Activated T-cell treated with anti-CD3 and anti-CD28 coated beads, Interleukin-2, amount 50 U/mL, for 72 hours (primary cell): ENCODE measurements at places on chromosomes 11 and 22. TPM values are rescaled to one million over a fixed set of nuclear protein-coding genes. Genes with fewer than 3 reads are reported as not detected.

The PAMR1 gene
- not detected for total RNA-seq

The LUZP2 gene
- total RNA-seq: not detected

The ARL14EP gene
- total RNA-seq: 40.8 TPM

The ATF4 gene
- 836 TPM for total RNA-seq

The SCGB2A2 gene
- total RNA-seq: not detected

The MOGAT2 gene
- not detected for total RNA-seq

The MAPK8IP2 gene
- 0.60 TPM for total RNA-seq

The HBB gene
- total RNA-seq: not detected

The CSF2RB gene
- total RNA-seq: 1.8 TPM

The ACRV1 gene
- total RNA-seq: 0.23 TPM

The TSPAN32 gene
- 10.2 TPM for total RNA-seq

The STX5 gene
- total RNA-seq: 70.1 TPM

The BRSK2 gene
- total RNA-seq: 0.84 TPM

The LRRC56 gene
- total RNA-seq: 1.2 TPM

The TPH1 gene
- 0.25 TPM for total RNA-seq

The OR52N4 gene
- total RNA-seq: 1.4 TPM

The MRPL21 gene
- total RNA-seq: 74.0 TPM

The VWCE gene
- total RNA-seq: 11.8 TPM

The DBX1 gene
- total RNA-seq: not detected

The KIAA0930 gene
- 26.4 TPM for total RNA-seq

The TCN1 gene
- not detected for total RNA-seq

The TRIM51 gene
- total RNA-seq: not detected

The CCDC179 gene
- total RNA-seq: not detected

The TYR gene
- total RNA-seq: not detected

The CADM1 gene
- total RNA-seq: 2.1 TPM

The YPEL1 gene
- total RNA-seq: 4.4 TPM

The PTGDR2 gene
- 0.16 TPM for total RNA-seq

The PIH1D2 gene
- 0.39 TPM for total RNA-seq

The C11orf97 gene
- not detected for total RNA-seq

The ACCSL gene
- not detected for total RNA-seq

The CD3E gene
- 404 TPM for total RNA-seq

The TCIRG1 gene
- total RNA-seq: 146 TPM

The FAM83F gene
- 0.89 TPM for total RNA-seq

The FXYD6 gene
- total RNA-seq: 0.17 TPM

The PITPNB gene
- total RNA-seq: 97.2 TPM

The NXPE4 gene
- total RNA-seq: not detected

The B4GALNT4 gene
- 2.7 TPM for total RNA-seq

The CRYBB1 gene
- total RNA-seq: not detected

The MYRF gene
- total RNA-seq: 2.9 TPM

The MIEF1 gene
- 49.5 TPM for total RNA-seq

The OR2D3 gene
- total RNA-seq: not detected

The CCDC88B gene
- total RNA-seq: 126 TPM

The LMO2 gene
- total RNA-seq: not detected

The DNAJB7 gene
- not detected for total RNA-seq

The SCYL1 gene
- 83.4 TPM for total RNA-seq

The OR51I1 gene
- not detected for total RNA-seq

The PARVA gene
- not detected for total RNA-seq

The SYCE3 gene
- 1.7 TPM for total RNA-seq

The PGA4 gene
- total RNA-seq: not detected

The OR52I2 gene
- total RNA-seq: not detected

The DRD4 gene
- total RNA-seq: 2.0 TPM

The ANGPTL5 gene
- not detected for total RNA-seq

The MACROD1 gene
- 17.4 TPM for total RNA-seq

The CDC45 gene
- total RNA-seq: 119 TPM

The HORMAD2 gene
- total RNA-seq: 0.12 TPM

The FAM181B gene
- total RNA-seq: not detected

The HBG2 gene
- not detected for total RNA-seq
